ENCODE measurements at places on chromosomes 2 and 18.
A peak's percentile ranks its signal among the peaks of the same experiment; 100 is the strongest.

DNA sequence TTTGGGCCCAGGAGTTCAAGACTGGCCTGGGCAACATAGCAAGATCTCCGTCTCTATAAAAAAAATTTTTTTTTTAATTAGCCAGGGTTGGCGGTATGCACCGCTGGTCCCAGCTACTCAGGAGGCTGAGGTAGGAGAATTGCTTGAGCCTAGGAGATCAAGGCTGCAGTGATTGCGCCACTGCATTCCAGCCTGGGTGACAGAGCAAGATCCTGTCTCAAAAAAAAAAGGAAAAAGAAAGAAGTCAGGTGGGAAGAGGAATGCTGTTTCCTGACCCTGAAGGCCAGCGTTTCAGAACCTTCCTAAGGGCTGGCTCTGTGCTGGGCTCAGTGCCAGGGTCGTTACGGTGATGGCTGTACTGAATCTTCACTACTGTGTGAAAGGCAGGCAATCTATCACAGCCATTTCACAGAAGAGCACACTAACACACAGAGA, 35.0 kb upstream of the AGAP1 start:
- DNase-seq = no peak

DNA sequence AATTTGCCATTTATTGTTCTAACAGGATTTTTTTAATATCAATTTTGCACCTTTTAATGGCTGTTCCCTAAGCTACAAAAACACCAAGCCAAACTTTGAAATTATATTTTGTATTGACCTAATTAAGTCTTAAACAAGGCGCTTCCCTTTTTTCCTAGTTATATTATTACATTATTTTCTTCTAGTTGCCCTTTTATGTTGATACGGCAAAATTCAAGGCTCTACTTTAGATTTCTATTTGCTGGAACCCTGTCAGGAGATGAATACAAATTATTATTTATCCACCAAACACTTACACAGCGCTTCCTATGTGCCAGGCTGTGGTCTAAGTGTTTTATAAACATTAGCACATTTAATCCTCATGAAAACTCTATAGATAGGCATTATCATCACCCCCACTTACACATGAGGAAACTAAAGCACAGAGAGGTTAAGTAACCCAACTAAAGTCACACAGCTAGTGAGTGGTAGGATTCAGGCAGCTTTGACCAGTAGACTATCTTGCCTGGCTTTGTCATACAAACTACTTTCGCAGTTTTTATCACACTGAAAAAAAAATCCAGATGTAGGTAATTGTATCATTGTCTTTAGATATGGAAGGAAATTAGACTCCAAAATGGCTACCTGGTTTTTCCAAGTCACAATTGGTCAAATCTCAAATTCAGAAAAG, 456.5 kb downstream of the STK39 start:
- DNase-seq = no peak

GRCh38 chr18:61612517-61612916, 279.3 kb downstream of the CDH20 start:
- no peak for DNase-seq

DNA sequence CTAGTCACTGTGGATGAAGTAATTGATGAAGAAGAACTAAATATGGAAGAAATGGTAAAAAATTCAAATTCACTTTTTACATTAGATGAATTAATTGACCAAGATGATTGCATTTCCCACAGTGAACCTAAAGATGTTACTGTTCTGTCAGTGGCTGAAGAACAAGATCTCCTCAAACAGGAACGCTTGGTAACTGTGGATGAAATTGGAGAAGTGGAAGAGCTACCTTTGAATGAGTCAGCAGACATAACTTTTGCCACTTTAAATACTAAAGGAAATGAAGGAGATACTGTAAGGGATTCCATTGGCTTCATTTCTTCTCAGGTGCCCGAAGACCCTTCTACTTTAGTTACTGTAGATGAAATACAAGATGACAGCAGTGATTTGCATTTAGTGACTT, 26.6 kb upstream of the DYSF start:
- no peak for DNase-seq

DNA sequence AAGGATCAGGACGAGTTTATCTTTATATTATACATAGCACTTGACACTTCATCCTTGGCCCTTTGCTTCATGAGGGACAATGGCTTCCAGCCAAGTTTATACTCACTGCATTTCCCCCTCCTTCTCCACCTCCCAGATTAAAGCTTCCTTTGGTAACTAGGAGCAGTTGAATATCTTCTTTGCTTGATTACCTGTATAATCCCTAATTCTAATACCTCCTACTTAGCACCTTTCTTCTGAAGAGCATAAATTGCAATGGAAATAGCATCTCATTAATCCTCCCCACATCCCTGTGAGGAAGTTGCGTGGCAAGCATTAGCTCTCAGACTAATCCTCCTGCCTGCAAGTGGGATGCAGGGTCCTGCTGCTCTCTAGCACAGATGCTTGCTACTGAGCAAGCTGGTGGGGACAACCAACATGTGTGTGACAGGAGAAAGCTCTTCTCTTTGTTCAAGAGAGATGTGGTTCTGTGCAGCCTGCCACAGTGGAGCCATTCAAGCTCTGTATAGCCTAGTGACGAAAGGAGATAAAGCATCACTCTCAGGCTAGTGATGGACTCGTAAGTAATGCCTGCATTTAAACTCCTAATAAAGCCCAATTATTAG, 19.1 kb downstream of the KLHL14 start:
- DNase-seq = no peak

- DNase-seq = no peak
These were observed 55.8 kb upstream of the ALPP start for GRCh38 chr2:232322560-232323327.

DNA sequence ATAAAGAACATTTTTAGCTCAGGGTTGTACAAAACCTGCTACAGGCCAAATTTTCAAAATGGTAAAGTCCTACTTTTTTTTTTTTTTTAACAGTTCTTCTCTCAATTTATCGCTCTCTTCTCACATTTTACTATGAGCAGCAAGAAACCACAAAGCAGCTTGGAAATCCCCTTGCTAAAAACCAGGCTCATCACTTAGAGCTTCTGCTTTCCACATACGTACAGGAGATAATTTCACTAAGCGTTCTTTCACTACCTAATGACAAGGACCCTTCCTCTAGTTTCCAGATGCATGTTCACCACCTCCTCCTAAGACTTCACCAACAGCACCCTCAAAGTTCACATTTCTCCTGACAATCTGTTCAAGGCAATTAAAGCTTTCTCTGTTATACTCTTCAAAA, 294.9 kb upstream of the CYRIA start:
- DNase-seq = no peak

DNA sequence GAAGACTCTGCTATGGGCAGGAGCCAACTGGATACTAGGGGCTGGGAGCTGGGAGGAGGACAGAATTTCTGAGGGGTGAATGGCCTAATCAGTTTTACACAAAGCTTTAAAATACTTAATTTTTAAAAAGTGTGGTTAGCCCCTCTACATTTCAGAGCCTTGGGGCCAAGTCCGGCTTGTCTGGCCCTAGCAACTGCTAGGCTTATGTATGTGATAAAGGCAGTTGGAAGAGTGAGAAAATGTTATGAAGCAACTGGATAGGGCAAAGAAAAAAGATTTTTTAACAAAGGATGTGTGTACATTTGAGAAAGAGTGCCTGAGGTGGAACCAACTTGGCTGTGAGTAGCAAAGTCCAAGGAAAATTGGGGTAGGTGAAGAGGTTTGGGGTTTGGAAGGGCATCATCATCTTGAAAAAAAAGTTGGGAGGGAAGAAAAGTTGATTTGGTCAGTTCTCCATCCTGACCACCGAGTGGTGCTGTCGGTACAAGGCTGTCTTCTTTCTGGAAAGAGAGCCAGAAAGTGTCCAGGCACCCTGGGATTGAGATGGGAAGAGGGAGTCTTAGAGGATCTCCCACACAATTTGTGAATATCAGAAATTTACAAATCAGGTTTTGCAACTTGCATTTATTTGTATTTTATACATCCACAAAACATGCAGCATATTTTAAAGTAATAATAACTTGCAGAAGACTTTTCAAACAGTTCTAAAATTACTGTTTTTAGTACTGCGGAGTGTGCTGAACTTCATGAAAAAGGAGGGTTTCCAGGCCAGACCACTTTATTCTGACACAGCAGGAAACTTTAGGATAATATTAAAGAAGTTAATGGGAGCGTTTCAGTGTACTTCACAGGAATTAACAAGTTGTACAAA, 10.5 kb upstream of the CDK15 start:
- DNase-seq = no peak

DNA sequence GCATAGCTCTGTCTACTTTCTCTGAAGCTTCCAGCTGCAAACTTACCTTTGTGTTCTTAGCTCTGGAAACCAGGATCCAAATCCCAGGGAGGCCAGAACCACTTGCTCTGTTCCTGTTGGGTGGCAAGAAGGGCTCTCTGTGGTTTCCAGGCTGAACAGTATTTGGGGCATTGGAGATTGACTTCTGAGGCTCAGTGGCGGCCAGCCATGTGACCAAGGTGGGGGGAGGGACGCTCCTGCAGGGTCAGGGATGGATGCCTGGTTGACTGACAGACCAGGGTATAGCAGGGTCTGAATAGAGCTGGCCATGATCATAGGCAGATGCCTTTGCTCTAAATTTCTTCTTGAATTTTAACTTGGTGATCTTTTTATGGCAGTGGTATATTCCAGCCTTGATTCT, 15.1 kb downstream of the SLC4A5 start:
- DNase-seq = no peak

DNA sequence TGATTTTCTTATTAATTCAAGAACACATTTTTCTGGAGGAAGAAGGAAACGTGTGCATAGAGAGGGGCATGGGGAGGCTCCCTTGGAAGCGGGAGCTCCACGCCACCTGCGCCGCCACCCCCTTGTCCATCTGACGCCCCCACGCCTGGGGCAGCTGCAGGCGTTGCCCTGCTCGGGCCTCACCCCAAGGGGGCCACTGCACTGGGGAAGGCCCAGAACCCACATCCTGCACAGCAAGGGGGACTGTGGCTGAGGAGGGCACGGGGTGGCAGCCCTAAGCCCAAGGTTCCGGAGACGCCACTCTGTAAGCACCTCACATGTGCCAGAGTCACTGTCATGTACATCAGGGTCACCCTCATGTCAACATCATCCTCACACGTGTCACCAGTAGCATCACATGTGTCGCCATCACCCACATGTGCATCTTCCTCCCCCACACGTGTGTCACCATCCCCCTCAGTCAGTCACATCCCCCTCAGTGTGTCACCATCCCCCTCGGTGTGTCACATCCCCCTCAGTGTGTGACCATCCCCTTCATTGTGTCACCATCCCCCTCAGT, 486.7 kb upstream of the SALL3 start:
- no peak for DNase-seq

DNA sequence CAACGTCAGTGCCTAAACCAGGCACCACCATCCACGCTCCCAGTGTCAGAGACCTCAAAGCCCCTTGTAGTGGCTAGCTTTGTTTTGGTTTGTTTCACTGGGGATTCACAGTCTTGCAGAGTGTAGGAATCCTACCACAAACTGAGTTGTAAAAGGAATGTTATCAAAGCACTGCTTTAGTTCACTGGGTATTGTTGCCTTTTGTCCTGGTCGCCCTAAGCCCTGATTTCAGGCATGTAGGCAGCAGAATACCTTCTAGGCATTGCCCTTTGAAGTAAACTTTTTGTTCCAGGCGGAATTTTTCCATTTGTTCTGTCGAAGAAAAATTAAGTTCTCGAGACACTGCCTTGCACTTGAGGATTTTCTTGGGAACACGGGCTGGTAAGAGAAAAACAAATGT, 29.4 kb downstream of the PTMA start:
- DNase-seq = no peak

GRCh38 chr2:35463805-35464596, 891.6 kb upstream of the CRIM1 start:
- DNase-seq = no peak

- no peak for DNase-seq
These were observed 169.3 kb downstream of the PMAIP1 start for GRCh38 chr18:60069145-60069544.

GRCh38 chr18:24600076-24600654, 139.7 kb downstream of the HRH4 start:
- DNase-seq = peak; percentile 21

DNA sequence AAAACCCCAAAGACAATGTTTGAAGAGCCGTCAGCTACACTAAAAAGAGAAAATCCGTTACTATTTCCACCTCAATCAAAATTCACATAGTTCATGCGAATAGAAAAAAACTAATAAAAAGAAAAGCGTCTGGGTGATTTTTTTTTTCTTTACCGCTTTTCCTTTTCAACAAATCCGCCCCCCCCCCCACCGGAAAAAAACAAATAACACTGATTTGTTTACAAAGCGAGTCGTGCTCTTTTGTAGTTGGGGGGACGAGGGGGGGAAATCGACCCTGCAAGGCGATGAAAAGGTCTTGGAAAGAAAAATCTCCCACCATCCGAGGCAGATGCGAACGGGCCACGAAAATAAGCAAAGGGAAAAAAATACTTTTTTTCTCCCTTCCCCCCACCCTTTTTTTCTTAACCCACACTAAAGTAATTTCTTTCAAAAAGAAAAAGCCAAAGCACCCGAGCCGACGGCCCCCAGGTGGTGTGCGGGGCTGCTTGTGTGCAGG, 638 bp downstream of the ZNF521 start:
- no peak for DNase-seq

GRCh38 chr2:69547984-69548715, 95.4 kb downstream of the AAK1 start:
- DNase-seq = no peak

- no peak for DNase-seq
These were observed 41.6 kb downstream of the NIFK start for GRCh38 chr2:121695171-121695451.

DNA sequence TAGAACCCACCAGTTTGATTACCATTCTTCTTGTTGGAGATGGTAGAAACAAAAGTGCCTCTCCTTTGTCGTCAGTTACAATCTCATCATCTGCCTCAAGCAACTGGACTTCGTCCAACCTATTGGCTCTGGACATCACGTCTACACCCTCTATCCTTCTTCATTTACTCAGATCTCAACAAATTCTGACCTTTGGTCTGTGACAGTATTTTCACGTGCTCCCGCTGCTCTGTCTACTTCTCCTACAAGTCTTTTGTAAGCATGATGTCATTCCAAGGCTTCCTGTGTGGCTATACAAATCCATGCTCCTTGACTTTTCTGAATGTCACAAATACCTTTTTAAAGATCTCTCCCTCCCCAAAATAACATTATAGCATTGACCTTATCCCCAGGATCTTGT, 43.0 kb upstream of the PID1 start:
- no peak for DNase-seq

GRCh38 chr2:178491612-178492011, 11.4 kb downstream of the PLEKHA3 start:
- no peak for DNase-seq

GRCh38 chr18:77369644-77370043, 120.0 kb downstream of the GALR1 start:
- no peak for DNase-seq

DNA sequence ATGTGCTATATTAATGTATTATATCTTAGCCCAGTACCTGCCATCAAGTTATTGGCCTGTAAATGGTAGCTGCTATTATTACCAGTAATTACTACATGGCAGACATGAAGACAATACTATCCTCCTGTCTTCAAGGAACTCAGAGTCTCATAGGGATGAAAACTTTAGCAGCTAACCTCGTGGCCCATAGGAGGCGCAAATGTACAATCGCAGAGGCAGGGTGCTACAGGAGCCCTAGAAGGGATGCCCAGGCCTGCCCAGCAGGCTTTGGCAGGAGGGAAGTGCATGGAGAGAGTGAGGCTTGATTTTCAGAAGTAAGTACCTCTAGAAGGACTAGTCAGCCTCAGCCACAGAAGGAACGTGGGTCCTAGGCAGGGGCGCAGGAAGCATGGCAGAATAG, 44.7 kb upstream of the KIDINS220 start:
- DNase-seq = no peak
